ENCODE measurements at places on chromosomes 2 and 18.

GRCh38 chr18:25873833-25874232 lies 216.6 kb downstream of the SS18 start:
- no peak for DNase-seq

- no peak for DNase-seq
Observed at GRCh38 chr2:44632931-44633689, 271.4 kb downstream of the CAMKMT start.

GRCh38 chr2:200454927-200455801 lies 54.7 kb downstream of the KCTD18 start:
- no peak for DNase-seq

DNA sequence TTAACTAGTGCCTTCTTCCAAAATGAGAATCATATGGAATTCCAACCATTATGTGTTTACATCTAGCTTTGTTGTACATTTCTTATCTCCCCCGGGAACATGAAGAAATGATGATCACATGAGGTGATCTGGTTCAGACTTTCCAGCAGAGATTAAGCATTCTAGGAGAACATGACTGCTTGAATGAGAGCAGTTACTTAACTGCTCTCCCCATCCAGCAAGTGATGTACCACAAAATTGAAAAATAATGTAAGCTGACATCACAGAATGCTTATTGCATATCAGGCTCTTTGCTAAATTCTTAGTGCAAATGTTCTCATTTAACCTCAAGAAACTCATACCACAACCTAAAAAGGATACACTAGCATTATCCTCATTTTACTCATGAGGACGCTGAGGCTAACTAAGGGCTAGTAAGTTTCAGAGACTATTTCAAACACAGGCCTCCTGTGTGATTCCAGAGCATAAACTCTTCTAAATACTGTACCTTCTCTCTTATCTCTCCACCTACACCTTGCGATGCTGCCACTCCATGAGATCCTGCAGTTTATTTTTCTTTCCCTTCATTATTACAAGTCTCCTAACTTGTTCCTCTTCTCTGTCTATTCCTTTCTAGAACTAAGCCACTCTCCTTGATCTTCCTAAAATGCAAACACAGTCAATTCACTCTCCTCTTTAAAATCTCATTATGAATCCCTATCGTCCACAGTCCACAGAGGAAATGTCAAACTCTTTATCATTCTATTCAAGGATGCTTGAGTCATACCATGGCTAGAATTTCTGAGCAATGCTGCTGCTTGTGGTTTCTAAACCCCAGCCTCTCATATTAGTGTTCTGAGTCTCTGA lies 1224.8 kb upstream of the ZEB2 start:
- DNase-seq = no peak

- DNase-seq = no peak
Observed at GRCh38 chr2:174594456-174594855, 3.1 kb downstream of the WIPF1 start.

DNA sequence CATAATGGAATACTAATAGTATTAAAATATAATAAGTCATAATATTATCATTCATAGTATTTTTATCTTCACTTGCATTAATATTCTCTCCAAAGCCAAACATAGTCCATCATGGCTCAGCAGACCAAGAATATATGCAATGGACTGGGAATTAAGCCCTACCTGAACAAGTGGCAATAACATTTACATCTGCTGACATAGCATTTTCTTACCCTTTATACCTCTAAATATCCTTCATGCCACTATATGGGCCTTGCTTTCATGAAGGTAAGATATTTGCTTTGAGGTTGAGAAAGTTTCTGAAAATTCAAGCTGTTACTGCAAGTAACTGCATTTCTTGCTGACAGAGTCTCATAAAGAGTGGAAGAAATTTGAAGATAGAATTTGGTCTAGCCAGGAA lies 847.4 kb upstream of the GCFC2 start:
- no peak for DNase-seq

DNA sequence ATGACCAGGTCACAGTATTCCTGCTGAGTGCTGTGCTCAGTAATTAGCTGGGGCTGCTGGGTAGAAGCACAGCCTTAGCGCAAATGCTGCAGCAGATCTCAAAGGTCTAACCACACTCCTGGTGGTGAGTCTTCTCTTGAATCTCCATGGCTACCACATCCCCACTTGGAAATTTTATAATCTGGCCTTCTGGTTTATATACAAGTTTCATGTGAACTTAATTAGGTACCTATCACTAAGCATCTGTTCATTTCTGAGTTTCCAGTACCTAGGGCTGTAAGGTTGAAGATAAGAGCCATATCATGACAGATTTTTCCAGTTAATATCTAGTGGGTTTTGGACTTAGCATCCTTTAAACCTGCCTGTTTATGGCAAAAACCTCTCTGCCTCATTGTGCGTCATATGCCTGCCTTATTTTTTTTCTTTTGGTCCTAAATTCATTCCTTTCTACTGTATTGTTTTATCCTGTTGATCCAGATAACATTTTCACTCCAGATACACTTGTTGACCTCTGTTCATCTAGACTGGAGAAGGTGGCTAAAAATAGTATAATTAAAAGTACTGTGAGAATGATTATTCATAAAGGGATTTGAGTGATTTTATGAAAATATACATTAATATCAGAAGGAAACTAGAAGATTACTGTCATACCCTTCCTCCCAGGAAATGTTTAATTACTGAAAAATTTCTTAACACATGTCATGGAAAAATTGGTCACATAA lies 168.4 kb upstream of the THUMPD2 start:
- no peak for DNase-seq

GRCh38 chr2:138298120-138298814 lies 203.3 kb upstream of the SPOPL start:
- DNase-seq = no peak

DNA sequence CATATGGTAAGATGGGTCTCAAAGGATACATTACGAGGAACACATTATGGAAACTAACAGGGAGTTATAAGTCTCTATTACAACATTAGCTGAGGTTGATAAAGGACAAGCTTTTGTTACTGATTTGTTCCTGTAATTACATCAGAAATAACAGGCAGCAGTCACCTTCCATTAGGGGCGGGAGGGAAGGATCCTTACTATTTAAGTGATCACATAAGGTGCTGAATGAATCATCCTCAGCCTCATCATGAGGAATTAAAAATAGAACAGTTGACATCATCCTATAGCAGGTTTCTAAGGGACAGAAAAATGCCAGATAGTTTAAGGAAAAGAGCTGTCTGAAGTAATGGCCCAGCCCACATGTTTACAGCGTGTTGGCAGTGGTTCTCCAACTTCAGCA lies 86.9 kb upstream of the MGAT5 start:
- DNase-seq = no peak

Measured in activated T-cell treated with anti-CD3 and anti-CD28 coated beads for 1 hour (primary cell).